ENCODE measurements at places on chromosomes 11 and 22. TPM values are rescaled to one million over a fixed set of nuclear protein-coding genes. Genes with fewer than 3 reads are reported as not detected.

DNA sequence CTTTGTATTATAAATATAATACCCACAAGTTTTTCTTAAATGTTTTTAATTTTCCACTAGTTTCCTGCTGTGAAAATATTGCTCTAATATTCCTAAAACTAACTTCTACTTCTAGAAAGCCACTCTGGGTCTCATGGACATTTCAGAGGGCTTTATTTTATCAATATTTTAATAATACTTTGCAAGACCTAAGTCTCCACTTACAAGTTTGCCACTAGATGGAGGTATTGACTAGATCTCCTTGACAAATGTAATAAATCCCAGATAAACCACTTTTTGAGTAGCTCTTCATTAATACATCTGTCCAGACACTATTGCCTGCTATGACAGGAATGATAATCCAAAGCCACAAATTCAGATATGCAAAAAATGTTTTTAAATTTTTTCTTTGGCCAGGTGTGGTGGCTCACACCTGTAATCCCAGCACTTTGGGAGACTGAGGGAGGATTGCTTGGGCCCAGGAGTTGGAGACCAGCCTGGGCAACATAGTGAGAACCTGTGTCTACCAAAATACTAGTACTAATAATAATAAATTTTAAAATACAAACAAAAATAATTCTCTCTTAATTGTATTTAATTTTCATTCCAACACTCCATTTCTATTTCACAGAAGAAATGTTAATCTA is 3.5 kb upstream of the ACAT1 start:
- no peak for DNase-seq

DNA sequence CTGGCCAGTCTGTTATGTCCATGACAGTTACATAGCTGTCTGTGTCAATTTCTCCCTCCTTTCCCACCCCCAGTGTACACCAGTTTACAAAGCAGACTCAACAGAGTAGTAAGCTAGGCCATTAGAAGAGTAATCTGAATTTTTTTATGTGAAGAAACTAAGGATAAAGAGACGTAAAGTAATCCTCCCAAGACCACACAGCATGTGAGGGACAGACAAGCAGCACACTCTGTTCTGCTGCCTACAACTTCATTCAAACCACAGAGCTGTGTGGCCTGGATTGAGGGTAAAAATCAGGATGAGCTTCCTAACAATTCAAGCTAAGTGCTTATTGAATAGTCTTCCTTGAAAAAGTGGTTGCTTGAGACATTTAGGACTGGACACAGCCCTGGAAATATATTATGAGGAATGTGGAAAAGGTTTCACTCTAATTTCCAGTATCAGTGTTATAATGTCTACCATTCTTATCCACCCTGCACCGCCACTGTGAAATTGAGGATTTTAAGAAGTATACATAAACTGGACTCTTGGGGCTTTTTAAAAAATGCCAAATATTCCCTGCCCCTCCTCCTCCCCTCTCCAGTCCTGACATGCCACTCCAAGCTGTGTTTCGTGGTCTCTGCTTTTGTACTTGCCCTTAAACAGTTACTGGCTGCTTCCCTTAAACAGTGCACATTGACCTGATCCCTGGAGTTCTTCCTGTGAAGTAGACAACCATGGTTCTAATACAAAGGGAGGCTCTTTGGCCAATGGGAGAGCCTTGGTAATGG is 40.9 kb downstream of the EXT2 start:
- no peak for DNase-seq

DNA sequence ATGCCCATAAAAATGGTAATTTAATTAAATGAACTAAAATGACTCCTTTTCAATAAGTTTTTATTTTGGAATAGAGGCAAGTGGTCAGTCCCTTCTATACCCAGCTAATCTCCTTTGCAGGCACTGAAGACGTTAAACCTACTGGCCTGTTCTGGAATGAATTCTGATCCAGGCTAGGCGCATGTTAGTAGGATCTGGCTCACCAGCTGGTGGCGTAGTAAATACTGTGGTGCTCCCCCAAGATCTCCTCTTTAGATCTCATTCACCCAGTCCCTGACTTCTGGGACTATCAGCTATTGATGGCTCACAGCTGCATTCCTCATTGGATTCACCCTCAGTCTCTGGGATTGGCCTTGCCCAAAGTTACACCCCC is 173.7 kb upstream of the DDI1 start:
- no peak for DNase-seq

- DNase-seq, result peak; percentile 90
Observed at GRCh38 chr11:1458340-1459218, 28.0 kb downstream of the MOB2 start.

DNA sequence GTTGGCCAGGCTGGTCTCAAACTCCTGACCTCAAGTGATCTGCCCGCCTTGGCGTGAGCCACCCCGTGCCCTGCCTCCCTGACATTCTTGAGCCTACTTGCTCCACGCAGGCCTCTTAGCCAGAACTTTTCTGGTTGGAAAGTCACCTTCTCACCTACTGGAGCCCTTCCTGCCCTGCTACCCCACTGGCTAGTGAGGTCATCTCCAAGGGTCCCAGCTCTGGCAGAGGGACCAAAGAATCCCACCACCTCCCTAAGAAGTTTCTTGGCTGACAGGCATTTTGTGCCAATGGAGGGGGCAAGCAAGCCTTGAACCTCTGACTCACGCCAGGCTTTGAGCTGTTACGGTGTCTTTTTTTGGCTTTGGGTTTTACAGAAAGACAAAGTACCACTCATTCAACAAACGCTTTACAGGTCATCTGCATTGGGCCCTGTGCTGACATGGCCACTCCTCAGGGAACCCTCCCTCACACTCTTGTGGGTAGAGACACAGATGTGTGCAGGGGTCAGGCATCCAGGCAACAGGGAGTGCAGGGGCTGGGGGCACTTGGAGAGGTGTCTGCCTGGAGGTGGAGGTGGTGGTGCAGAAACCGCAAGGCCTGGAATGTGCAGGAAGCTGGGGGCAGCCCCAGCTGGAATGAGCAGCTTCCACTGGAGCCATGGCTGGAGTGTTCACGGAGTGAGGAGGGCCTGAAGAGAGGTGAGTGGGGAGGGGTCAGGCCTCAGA is 27.1 kb upstream of the WNT11 start:
- no peak for DNase-seq

Gene SLC6A5
- total RNA-seq, result not detected

Gene CNGA4
- 2.6 TPM for total RNA-seq

- no peak for DNase-seq
Observed at GRCh38 chr22:46568102-46568809, 30.8 kb upstream of the CELSR1 start.

DNA sequence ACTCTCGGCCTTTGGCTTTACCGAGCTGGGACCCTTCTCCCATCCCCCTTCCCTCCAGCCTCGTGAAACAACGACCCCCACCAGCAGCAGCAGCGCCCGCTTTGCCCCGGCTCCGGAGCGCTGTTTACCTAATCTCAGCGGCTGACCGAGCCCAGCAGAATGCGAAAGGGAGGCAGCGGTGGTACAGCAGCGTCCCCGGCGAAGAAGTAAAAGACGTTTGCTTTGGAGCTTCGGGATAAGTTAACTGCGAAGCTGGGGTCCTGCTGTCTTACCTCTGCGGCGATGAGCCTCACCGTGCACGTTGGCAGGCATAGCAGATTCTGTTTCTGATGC is 2.0 kb upstream of the LARGE1 start:
- peak; percentile 69 for DNase-seq

Gene KCNK4
- total RNA-seq, result not detected

DNA sequence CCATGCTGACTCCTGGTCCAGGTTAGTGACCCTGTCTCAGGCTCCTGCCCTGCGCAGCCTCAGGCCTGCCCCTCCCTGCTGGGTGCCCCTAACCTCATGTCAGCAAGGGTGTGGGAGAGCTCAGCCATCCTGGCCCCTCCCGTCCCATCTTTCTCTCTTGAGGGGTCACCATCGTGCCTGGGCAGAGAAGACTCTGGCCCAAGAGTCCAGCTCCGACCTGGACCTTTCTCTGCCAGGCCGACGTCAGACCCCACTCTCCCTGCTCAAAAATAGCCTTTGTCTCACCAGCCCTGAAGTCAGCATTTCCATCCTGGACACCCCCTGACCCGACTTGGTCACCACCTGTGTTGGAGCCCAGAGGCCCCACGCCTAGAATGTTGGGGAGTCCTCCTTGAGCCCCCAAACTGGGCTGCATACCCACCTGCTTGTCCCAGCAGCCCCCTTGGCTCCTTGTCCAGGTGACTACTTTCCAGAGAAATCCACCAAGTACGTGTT is 4.9 kb downstream of the SCGB1C1 start:
- DNase-seq, result no peak

GRCh38 chr11:5809122-5809519 is 397 bp downstream of the OR52N2 start:
- DNase-seq, result no peak

DNA sequence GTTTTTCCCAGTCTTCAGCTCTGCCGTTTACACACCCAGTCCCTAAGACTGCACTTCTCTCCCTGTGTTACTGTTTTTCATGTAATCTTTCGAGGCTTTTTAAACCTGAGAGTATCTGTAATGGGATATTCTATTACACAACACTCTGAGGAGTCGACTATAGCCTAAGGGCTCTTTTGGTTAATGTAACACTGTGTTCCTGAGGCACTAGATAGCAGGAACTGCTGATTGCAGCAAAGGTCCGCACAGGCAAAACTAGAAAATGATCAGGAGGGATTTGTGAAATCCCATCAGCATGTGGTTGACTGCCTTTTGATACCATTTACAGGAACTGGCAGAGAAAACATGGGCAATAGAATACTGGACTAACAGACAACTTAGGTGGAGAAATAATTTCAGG is 512.3 kb upstream of the RAG2 start:
- no peak for DNase-seq

DNA sequence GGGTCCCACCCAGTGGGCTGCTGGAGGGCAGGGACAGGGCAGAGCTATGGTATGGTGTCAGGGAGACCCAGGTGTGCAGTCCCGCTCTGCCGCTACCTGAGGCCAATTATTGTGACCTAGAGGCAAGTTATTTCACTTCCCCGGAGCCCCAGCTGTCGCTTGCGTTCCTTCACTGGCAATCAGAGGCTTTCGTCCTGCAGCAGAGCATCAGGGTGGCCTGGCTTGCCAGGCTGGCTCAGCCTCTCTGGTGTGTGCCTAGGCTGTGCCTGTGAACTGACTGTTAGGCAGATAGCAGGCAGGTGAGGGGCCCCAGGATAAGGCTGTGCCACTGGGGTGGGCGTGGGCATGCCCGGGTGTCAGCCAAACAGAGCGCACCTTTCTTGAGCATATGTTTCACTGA is 31.4 kb downstream of the GLB1L2 start:
- DNase-seq, result no peak

DNA sequence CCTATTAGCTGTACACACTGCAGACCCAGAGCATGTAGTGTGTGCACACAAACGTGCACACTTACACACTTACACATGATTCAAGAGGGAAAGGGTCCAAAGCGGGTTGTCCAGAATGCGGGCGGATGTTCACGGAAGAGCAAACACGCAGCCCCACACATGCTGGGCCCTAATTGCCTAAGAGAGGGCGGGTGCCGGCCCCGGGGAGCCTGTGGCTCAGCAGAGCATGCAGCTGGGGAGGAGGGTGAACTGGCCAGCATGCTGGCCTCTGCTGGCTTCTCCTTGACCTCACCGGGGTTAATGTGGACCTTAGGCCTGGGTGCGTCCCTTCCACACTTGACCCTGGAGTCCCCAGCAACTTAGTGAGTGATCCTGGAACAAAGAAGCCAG is 816.3 kb downstream of the BRD1 start:
- DNase-seq, result peak; percentile 13

DNA sequence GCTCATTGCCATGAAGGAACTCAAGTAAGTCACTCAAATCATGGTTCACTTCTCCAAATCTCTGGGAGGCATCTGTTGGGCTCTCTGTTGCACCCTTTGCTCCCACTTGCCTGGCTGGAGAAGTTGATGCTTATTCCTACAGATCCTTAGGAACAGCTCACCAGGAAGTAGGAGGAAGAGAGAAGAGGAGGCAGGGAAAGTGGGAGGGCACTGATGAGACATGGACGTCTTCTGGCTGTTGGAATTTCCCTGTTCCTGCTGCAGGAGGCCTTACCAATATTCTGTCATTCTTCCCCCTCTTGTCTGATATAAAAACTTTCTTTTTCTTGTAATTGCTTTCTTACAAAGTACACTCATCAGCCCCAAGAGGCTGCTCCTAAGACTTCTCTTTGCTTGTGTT is 13.6 kb downstream of the POLR2F start:
- no peak for DNase-seq

DNA sequence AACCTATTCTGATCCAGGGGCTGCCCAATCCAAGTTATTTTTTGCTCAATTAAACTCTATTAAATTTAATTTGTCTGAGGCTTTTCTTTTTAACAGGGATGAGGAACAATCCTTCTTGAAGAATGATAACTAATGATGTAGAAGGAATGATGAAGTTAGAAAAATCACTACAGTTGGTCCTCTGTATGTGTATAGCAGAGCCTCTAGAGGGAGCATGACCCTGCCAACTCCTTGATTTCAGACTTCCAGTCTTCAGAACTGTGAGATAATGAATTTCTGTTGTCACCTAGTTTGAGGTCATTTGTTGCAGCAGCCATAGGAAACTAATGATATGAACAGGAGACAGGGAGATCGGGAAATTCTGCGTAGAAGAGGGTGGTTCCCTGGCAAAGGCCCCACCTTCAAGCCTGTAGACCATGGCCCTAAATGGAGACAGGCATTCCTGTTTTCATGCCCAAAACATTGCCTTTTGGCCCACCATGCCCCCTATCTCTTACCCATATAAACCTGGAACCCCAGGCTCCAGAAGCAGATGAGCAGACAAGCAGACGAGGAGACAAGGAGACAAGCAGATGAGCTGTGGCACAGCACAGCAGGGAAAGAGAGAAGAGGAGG is 7.7 kb upstream of the QSER1 start:
- no peak for DNase-seq

DNA sequence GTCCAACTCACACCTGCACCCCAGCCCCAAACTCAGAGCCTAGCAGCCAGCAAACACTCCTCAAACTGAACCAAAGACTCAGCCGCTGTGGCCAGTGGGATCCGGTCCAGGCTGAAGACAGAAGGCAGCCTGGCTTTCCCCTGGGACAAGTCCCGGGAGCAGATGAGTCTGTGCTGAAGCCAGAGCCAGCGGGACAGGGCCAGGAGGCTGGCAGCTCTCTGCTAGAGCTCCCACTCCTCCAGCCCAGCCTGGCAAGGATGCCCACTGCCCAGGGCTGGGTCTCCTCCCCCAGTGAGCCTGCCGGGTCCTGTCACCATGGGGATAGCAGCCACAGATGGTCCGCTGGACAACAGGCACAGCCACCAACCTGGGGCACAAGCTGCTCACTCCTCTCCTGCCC is 42.9 kb upstream of the PRR5 start:
- DNase-seq, result no peak

Gene MIAT
- total RNA-seq, result 3.6 TPM

Gene ST14
- total RNA-seq, result 83.6 TPM

GRCh38 chr22:48245196-48245485 is 1482.7 kb downstream of the TBC1D22A start:
- no peak for DNase-seq

DNA sequence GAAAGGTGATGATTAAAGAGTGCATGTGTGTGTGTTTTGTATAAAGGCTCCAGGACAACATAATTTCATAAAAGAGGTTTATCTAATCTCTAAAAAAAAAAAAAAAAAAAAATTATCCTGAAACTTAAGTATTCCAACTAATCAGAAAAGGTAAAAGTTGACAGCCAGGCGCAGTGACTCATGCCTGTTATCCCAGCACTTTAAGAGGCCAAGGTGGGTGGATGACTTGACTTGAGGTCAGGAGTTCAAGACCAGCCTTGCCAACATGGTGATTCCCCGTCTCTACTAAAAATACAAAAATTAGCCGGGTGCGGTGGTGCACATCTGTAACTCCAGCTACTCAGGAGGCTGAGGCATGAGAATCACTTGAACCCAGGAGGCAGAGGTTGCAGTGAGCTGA is 632.7 kb upstream of the CHORDC1 start:
- DNase-seq, result no peak

Gene FAM83F
- 0.44 TPM for total RNA-seq
